ENCODE measurements at places on chromosomes 11 and 22. TPM values are rescaled to one million over a fixed set of nuclear protein-coding genes. Genes with fewer than 3 reads are reported as not detected.

The KCNJ11 gene
- 1.2 TPM for total RNA-seq

DNA sequence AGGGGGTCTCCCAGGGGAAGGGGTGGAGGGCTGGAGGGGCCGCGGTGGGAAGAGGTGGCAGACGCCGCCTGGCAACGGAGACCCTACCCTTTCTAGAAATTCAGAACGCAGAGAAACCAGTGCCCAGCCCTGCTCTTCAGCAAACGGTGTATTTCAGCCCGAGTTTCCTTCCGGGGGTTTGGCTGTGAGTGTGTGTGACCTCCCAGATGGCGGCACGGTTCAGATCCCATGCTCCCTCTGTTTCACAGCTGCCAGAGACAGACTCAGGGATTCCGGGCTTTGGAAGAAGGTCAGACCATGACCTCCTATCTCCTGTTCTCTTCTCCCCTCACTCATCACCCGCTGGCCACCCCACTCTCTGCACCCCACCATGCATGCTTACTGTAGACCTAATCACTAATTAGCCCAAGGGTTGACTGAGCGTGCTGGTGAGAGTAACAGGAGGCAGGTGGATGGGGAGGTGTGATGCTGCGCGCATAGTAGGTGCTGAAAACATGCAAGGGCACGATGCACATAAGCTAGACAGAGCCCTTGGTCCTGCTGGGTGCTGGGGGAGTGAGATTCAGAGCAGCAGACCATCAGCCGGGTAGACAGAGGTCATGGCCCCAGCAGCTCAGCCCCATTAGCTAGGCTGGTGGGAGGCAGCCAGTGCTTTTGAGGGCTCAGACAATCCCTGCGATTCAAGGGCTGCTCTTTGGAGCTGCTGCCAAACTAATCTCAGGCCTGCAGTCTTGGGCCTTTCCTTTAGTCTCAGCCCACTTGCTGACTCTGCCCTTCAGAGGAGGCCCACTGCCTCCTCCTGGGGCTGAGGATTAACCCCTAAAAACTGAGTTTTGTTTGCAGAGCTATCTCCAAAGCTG is 256.5 kb upstream of the CADM1 start:
- H3K27ac ChIP-seq = no peak overlapping the region
- no peaks in the 10 kb centered on the region for H3K36me3 ChIP-seq
- H3K27me3 ChIP-seq = peaks cover 25% of the 10 kb centered on the region
- H3K4me1 ChIP-seq = no peaks in the 10 kb centered on the region
- no peak overlapping the region for H3K4me3 ChIP-seq
- no peak for DNase-seq

The OVCH2 gene
- not detected for total RNA-seq

- no peaks in the 10 kb centered on the region for H3K4me1 ChIP-seq
- H3K36me3 ChIP-seq = no peaks in the 10 kb centered on the region
- no peak overlapping the region for H3K27ac ChIP-seq
- no peak overlapping the region for H3K4me3 ChIP-seq
These were observed 1318.9 kb downstream of the LRRC4C start for GRCh38 chr11:40140560-40140959.

DNA sequence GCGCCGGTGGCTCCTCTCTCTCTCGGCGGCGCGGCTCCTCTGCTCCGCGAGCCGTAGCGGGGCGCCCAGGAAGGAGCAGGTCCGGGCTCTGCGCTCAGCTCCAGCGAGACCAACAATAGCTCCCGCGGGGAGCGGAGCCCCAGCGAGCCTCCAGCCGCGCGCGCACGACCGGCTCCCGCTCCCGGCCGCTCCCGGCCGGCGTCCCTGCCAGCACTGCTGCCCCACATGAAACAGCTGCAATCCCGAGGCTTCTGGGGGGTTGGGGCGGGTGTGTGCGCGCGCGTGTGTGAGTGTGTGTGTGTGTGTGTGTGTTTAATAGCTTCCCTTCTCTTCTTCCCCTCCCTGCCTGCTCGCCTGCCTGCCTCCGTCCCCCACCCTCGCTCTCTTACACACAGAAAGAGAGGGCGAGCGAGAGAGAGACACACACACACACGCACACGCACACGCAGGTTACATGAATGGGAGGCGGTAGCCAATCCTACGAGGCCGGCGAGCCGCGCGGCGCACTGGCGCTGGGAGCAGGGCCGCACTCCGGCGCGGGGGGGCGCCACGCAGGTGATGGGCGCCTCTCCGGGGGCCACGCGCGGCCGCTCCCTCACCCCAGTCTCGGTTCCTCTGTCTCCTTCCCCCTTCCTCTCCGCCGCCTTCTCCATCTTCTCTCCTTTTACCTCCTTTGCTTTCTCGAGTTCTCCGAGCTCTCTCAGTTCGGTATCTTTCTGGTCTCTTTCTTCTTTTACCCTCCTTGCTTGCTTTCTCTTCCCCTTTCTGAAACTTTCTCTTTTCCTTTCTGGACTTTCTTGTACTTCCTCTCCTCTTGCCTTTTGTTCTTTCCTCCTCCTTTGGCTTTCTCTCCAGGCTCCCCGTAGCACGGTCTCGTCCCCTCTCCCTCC is at the start of gene TENM4:
TENM4 (minus strand) TSS at position 460 of the 890 bp plus-strand sequence. CDS start 371,086 bp downstream, outside the sequence.
- H3K4me1 ChIP-seq = peaks cover 10% of the 10 kb centered on the region
- peak; percentile 1 for DNase-seq
- H3K27me3 ChIP-seq = peaks cover 63% of the 10 kb centered on the region

- DNase-seq = no peak
- H3K4me3 ChIP-seq = no peak overlapping the region
- no peaks in the 10 kb centered on the region for H3K4me1 ChIP-seq
- H3K36me3 ChIP-seq = no peaks in the 10 kb centered on the region
These were observed 582.2 kb upstream of the CADM1 start for GRCh38 chr11:116086426-116086825.

DNA sequence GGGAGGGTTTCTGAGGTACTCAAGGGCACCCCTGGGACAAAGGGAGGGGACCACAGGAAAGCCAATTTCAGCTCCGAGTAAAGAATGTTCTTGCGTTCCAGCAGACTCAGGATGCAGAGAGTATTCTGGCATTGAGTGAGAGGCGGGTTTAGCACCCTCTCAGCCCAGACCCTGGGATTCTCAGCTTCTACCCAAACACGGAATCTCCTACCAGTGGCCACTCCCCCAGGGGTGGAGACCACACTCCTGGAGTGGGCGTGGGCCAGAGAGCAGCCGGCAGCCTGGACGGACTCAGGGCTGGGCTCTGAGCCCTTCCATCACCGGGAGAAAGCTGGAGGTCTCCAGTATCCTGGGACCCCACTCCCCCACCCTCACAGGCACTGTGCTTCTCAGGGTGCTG is 26.1 kb upstream of the TTLL12 start:
- no peak for DNase-seq
- no peaks in the 10 kb centered on the region for H3K4me1 ChIP-seq

The WNT11 gene
- 0.32 TPM for total RNA-seq

GRCh38 chr11:77142091-77142975 is 14.3 kb downstream of the MYO7A start:
- peak; percentile 68 for DNase-seq
- H3K27ac ChIP-seq = no peak overlapping the region
- no peak overlapping the region for H3K4me3 ChIP-seq
- H3K4me1 ChIP-seq = peaks cover 22% of the 10 kb centered on the region
- peaks cover 2% of the 10 kb centered on the region for H3K27me3 ChIP-seq

DNA sequence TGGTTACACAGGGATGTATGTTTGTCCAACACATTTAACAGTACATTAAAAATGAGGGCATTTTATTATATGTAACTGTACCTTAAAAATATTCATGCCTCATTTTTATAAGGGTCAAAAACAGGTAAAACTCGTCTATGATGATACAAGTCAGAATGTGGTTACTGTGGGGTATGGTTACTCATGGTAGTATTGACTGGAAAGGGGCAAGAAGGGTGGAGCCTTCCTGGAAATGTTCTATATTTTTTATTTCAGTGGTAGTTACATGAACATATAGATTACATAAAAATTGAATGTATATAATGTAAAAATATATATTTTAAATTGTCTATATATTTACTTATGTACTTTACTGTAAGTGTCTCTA is 99.8 kb downstream of the STIM1 start:
- H3K27ac ChIP-seq = peak overlapping the region; percentile 91
- DNase-seq = peak; percentile 32
- H3K36me3 ChIP-seq = peaks cover 11% of the 10 kb centered on the region
- H3K4me3 ChIP-seq = peak overlapping the region; percentile 24

- H3K27ac ChIP-seq = no peak overlapping the region
- H3K36me3 ChIP-seq = no peaks in the 10 kb centered on the region
- no peaks in the 10 kb centered on the region for H3K4me1 ChIP-seq
These were observed 33.6 kb downstream of the MUC5B start for GRCh38 chr11:1256257-1257045.

DNA sequence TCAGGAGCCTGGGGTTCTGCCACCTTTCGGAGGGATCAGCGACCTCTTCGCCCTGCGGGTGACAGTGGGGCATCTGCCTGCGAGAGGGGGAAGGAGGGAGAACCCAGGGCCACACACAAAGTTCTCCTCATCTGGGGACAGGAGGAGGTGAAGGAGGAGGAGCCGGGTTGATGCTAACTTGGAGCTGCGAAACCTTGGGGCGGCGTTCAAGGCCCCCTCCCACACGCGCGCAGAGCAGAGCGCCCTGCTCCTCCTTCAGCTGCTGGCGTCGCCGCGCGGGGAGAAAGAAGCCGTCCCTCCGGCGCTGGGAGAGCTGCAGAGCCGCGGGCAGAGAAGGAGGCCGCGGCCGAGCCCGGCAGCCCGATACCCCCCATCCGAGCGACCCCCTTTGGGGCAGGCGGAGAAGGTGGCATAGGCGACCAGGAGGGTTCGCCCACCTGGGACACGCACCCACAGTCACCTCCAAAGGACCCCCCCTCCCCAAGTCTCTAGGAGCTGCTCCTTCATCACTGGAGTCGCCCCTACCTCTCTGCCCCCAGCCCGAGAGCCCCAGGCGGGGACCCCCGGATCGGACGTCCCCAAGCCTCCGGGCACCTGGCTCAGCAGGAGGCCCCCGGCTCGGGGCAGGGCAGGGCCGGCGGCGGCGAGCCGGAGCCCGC is at the start of gene RASD2:
RASD2 (plus strand) TSS at position 237 of the 659 bp plus-strand sequence. CDS start 5,979 bp downstream, outside the sequence.
- no peak within 1 kb of the TSS for H3K27ac ChIP-seq
- peak within 1 kb of the TSS; percentile 70 for H3K4me3 ChIP-seq
- DNase-seq = peak; percentile 61
- H3K4me1 ChIP-seq = peaks cover 9% of the 10 kb centered on the region

DNA sequence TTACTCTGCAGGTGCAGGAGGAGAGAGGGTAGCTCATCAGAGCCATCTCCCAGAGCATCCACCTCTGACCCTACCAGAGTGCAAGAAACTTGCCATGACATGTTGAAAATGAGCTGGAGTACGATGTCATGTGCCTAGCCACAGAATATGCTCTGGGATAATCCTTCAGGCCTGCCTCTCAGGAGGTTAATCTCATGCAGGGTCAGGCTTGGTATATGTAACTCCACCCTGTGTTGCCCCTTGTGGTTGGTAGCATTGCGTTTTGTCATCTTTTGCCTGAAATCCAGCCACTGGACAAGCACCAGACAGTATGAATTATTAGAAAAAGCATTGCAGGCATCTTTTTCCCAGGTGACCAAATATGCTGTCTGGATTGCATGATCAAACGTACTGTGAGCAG is 36.2 kb downstream of the CNTF start:
- H3K4me1 ChIP-seq = peaks cover 19% of the 10 kb centered on the region
- H3K27me3 ChIP-seq = peaks cover 4% of the 10 kb centered on the region

The GALNT18 gene
- total RNA-seq = 7.4 TPM

The RAB30 gene
- 9.8 TPM for total RNA-seq

DNA sequence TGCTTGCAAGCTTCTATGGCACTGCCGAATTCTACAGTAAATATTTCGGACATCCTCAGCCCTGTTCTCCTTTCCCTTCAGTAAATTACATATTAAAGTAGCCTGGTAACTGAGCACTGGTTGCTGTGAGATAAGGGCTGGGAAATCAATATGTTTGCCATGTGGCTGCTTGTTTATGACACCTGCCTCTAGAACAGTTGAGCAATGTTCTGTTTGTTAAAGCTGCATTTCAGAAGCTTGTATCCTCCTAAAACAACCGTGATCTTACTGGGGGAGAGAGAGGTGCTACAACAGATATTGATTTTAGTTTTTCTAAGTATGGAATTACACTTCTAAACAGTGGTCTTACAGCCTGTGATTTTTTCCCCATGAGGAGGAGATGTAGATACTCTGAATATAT is 39.4 kb downstream of the ZBTB16 start:
- H3K27me3 ChIP-seq = no peaks in the 10 kb centered on the region
- H3K27ac ChIP-seq = no peak overlapping the region
- peaks cover 23% of the 10 kb centered on the region for H3K4me1 ChIP-seq

GRCh38 chr11:118497831-118498230 is 29.4 kb upstream of the TTC36 start:
- H3K36me3 ChIP-seq = peaks cover 59% of the 10 kb centered on the region
- no peak overlapping the region for H3K4me3 ChIP-seq
- no peaks in the 10 kb centered on the region for H3K4me1 ChIP-seq

The PRRG4 gene
- 0.27 TPM for total RNA-seq

The SHISAL1 gene
- total RNA-seq = not detected

DNA sequence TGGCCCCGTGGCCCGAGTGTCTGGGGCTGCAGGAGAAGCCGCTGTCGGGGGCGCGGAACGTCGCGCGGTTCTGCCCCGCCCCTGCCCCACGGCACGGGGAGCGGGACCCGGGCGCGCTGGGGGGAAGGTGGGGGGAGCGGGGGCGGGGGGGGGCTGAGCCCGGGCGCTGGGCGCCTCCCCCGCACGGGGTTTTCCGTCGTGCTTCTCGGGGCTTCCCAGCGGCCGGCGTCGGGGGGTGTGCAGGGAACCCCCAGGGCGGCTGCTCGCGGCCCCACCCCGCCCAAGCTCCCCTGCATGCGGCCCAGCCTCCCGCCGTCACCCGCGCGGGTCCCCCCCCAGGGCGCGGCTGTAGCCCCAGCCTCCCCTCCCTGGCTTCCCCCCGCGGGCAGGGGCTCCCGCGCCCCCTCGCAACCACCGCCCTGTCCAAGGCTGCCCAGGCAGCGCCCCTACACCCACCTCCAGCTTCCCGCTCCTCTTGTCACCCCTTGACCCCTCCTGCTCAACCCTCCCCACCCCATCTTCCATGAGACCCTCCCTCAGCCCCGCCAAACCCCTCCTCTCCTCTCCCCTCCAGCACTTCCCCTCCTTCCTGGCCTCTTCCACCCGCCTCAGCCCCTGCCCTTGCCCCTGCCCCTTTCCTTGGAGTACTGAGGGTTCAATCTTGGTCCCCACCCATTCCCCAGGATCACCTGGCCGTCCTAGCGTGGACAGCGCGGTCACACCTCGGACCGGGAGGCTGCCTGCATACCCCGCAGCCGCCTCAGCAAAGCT is 1.7 kb downstream of the IL17REL start:
- peaks cover 2% of the 10 kb centered on the region for H3K27me3 ChIP-seq
- peak; percentile 66 for DNase-seq
- H3K27ac ChIP-seq = peak overlapping the region; percentile 72
- H3K36me3 ChIP-seq = no peaks in the 10 kb centered on the region

The PLA2G3 gene
- total RNA-seq = not detected

DNA sequence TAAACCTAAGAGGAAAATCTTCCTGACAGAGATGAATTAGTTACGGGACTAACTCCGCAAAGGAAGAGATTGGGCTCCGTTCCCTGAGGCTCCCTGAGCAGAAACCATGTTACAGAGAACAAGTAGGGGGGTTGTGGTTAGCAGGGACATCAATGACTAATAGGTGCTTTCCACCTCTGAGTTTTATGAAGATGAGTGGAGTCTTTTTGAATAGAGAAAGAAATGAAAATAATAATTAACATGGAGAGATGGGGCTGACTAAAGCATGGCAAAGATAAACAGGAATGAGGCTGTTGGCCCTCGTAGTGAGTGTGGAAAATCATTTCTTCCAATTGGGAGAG is 47.5 kb upstream of the PICALM start:
- peak overlapping the region; percentile 41 for H3K4me3 ChIP-seq
- peaks cover 29% of the 10 kb centered on the region for H3K4me1 ChIP-seq
- H3K36me3 ChIP-seq = no peaks in the 10 kb centered on the region
- peak; percentile 62 for DNase-seq

The SEC14L3 gene
- not detected for total RNA-seq

- no peaks in the 10 kb centered on the region for H3K4me1 ChIP-seq
- no peak overlapping the region for H3K27ac ChIP-seq
- no peak for DNase-seq
- no peaks in the 10 kb centered on the region for H3K36me3 ChIP-seq
These were observed 386.2 kb downstream of the CADM1 start for GRCh38 chr11:115117956-115118493.
